ENCODE measurements at places on chromosomes 5 and 9.

- DNase-seq, result peak; percentile 63
Measured at GRCh38 chr5:160315968-160316367, 3.6 kb upstream of the CCNJL start.

DNA sequence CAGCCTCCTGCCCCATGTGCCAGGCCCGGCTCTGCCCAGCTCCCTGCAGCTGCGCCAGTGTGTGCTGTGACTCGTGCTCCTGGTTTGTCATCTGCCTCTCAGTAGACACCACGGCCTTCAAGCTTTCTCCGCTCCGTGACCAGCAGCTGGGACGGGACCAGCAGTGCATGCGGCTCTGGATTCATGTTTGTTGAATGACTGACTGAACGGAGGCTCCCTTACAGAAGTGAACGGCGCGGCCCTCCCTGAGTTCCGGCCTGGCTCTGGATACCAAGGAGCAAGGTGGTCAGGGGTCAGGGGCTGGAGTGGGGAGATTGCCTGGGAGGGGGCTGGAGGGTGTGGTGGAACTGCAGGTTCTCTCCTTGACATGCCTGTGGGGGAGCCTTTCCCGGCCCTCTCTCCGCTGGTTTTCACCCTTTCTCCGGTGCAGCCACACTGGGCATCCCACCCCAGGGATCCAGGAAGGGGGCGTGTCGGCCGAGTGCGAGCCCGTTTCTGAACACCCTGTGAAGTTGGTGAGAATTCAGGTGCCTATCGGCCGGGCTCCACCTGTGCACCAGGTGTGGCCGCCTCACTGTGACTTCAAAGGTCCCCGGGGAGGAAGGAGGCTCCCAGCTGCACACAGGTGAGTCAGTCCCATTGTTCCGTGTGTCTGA lies 11.1 kb upstream of the CEP72 start:
- no peak for DNase-seq

GRCh38 chr5:79075646-79076426 lies 6.3 kb downstream of the BHMT2 start:
- DNase-seq, result no peak

GRCh38 chr9:7095058-7095457 lies 337.3 kb downstream of the KDM4C start:
- no peak for DNase-seq

- DNase-seq, result no peak
Measured at GRCh38 chr5:132905938-132906337, 32.5 kb downstream of the LEAP2 start.

GRCh38 chr9:82829818-82830217 lies 233.1 kb downstream of the RASEF start:
- DNase-seq, result no peak

- no peak for DNase-seq
Measured at GRCh38 chr5:159682623-159683022, 233.7 kb upstream of the ADRA1B start.

DNA sequence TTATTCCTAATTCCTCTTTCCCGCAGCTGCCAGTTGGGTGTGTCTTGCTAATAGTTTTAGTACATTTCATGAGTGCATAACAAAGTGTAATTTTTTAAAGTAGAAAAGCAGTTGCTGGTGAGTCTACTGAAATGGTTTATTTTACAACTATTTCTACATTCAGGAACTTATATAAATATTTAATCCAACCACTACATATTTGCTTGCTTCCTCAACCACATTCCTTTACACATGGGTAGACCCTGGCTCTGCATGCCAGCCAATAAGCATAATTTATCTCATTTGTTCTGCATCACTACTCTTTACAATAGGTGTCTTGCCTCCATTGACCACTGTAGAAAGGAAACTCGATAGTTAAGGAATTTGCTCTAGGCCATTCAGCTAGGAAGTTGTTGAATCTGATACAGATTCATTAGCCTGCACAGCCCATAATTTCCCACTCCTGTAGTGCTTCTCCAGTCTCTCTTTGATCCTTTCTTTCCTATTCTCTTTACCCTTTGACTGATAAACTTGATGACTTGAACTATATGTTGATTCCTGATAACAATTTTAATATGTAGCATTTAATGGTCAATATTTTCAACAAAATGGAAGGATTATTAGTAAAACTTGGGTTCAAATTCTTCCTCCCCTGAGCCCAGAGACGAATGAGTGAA lies 342.5 kb upstream of the ACTBL2 start:
- DNase-seq, result no peak

GRCh38 chr5:88553986-88554385 lies 285.3 kb upstream of the TMEM161B start:
- DNase-seq, result no peak

DNA sequence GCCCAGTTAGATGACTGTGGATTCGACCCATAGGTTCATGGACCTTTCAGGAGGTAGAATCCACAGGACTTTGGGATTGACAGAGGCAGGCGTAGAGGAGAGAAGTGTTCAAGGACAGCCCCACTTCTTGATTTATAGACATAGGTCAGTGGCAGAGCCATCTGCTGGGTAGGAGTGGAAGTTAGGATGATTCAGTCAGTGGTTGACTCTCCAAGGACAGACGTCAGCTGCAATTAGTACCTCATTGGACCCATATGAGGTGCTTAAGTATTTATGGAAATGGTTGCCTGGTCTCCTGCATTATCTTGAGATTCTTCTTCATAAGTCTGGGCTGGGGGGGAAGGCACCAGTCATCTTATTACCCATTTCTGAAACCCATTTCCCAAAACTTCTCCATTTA lies 70.9 kb downstream of the SH3RF2 start:
- DNase-seq, result no peak

GRCh38 chr9:4011054-4011453 lies 288.8 kb downstream of the GLIS3 start:
- no peak for DNase-seq

DNA sequence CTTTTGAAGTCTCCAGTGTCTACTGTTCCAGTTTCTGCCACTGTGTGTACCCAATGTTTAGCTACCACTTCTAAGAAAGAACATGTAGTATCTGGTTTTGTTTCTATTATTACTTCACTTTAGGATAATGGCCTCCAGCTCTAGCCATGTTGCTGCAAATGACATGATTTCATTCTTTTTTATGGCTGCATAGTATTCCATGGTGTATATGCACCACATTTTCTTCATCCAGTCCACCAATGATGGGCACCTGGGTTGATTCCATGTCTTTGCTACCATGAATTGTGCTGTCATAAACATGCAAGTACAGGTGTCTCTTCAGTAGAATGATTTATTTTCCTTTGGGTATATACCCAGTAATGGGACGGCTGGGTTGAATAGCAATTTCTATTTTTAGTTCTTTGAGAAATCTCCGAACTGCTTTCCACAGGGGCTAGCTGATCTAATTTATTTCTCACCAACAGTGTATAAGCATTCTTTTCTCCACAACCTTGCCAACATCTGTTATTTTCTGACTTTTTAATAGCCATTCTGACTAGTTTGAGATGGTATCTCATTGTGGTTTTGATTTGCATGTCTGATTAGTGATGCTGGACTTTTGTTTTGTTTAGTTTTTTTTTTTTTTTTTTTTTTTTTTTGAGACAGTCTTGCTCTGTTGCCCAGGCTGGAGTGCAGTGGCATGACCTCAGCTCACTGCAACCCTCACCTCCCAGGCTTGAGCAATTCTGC lies 68.9 kb downstream of the WDR41 start:
- no peak for DNase-seq

DNA sequence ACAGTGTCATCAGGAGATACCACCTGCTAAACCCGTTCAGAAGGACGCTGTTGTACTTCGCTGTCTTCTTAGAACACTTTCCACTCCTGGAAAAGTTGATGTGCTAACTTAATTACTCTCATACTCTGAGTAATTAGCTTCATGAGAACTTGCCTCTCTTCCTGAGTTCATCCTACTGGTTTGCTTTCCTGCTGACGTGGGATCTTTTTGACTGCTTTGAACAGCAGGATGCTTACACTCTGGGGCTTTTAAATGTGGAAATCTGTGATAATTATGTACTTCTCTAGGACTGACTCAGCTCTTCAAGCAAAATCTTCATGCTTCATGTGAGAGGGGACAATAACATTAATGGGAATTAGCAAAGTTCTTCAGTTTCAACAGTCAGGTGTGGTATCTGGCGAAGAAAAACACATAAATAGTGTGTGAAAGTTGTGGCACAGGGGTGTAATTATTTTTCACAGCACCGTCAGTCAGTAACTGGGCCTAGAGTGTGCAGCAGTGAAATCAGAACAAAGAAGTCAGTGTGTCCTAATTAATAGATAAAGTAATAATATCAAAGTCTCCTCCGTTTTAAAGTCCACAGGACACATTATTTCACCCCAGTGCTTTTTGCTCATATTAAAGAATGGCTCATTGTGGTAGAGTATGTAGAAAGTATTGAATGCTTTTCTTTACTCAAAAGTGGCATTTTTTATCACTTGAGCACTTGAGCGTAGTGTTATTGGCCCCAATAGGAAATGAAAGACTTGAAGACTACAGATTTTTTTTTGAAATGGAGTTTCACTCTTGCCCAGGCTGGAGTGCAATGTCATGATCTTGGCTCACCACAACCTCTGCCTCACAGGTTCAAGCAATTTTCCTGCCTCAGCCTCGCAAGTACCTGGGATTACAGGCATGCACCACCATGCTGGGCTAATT lies 140.9 kb upstream of the DMRT1 start:
- peak; percentile 76 for DNase-seq

GRCh38 chr9:99050292-99050911 lies 54.5 kb upstream of the TGFBR1 start:
- DNase-seq, result no peak

- no peak for DNase-seq
Measured at GRCh38 chr5:148864113-148864841, 37.9 kb downstream of the ADRB2 start.

- DNase-seq, result no peak
Measured at GRCh38 chr5:761059-761771, 23.3 kb downstream of the ZDHHC11B start.

DNA sequence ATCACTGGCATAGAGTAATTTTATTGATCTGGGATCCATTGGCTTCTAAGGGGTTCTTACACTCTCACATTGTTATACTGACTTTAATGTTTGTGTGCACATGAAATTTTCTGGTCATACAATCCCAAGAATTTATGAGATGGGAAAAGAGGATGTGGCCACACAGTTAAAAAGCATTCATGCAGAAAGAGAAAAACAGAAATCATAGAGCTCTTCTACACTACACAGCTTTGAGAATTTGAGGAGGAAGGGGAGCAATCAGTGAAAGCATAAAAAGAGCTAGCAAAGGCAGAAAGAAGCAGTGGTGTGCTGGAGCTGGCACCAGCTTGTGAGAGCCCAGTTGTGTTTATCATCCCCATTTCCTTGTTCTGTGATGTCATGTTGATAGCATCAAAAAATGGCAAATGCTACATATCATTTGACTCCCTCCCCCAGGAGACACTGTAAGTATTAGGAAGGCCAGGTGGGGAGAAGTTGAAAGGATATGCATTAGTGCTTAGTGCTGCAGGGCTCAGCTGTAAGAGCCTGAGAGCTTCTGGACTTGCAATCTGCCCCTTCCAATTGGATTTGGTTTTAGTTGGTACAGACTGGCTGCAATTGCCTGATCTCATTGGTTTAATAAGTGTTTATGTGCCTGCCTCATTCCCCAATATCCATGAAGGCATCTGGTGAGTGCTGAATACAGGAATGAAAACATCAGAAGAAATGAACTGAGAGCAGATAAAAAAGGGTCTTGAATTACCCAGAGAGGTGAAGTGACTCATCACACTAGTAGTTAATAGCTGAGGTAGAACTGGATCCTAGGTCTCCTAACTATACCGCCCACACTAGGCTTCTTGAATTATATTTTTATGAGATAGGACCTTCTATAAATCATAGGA lies 30.9 kb downstream of the RHOBTB3 start:
- DNase-seq, result no peak

DNA sequence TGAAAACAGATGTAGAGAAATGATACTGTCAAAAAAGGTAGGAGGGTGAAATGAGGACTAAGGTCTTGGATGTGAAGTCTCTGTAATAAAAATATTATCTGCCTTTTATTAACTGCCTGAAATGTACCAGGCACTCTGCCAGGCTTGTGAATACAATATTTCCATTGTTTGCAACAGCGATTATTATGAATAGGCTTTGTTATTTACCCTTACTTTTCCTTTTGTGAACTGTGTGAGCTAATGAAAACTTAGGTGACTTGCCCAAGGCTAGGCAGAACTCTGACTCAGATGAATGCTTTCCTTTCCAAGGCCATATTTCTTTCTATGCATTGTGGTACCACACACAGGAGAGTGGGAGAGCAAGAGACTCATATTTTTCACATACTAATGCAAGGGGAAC lies 204.1 kb downstream of the CDH12 start:
- DNase-seq, result no peak

DNA sequence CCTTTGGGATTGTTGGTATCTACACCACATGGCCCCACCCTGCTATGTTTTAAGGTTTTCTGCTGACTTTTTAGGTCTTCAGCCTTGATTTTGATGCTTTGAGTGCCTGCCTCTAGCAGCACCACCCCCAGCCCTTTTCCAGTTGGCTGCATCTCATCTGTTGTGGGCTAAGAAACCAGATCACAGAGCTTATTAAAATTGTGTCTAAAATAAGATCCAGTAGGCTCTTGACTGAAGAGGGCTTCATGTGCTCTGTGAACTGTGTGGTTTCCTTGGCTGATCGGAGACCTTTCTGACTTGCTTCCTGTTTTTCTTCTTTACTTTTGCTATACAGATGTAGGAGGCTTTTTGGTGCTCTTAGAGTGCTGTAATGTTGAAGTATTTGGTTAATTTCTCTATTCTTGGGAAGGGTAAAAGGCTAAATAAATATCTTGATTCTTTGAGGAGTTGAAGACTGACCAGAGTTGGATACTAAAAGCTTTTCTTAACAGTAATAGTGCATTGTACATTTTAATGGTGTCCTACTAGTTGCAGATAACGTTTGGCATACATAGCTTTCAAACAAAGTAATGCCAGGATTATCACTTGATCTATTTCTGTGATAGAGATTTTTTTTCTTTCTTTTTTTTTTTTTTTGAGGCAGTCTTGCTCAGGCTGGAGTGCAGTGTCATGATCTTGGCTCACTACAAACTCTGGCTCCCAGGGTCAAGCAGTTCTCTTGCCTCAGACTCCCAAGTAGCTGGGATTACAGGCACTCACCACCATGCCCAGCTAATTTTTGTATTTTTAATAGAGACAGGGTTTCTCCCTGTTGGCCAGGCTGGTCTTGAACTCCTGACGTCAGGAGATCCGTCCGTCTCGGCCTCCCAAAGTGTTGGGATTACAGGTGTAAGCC lies 4.5 kb downstream of the UBE2D2 start:
- peak; percentile 81 for DNase-seq

DNA sequence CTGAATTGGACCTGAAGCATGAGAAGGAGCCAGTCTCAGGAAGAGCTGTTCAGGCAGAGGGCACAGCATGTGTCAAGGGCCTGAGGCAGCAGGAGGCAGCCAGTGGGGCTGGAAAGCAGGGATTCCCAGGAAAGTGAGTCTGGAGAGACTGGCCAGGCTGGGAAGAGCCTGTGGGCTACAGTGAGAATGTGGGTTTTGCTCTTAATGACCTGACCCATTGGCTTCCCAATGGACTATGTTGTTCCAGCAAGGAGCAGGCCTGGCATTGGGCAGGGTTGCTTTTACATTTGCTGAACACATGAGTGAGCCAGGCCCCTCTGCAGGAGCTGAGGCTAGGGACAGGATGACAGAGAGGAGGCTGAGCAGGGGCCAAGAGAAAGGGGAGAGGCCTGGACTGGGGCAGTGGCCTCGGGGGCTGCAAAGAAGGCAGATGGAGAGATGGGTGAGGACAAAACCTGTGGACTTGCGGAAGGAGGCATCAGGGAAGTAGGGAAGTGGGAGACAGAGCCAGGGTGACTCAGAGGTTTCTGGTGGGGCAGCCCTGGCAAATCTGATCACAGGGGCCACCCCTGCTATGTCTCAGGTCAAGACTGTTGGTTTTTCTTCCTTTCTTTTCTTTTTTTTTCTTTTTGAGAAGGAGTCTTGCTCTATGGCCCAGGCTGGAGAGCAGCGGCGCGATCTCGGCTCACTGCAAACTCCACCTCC lies 65.9 kb upstream of the NEK6 start:
- DNase-seq, result no peak
